ENCODE measurements at places on chromosomes 7 and 10.

DNA sequence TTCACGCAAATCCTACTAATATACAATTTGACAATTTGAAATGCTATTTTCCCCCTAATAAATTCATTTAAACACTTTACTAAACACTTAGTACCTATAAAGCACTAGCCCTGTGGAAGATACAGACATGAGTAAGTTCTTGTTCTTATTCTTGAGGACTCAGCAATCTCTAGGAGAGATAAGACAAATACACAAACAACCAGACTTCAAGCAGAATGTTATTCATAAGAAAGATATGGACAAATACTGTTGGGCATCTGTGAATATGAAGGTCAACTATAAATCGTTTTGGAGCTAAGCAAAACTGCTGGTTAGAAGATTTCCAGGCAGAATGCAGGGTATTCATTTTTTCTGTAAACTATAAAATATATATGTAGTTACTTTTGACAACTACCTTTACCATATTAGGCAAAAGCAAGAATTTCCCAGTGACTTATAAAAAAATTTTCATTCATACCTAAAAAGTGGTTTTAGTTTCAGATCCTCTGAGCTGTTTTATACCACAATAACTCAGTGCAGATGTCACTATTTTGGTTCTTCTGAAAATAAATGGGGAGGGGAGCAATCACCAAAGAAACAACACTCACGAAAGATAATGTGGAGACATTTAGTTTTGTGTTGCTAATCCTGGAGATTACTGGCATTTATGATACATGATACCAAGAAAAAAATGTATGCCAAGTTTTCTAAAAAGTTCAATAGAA is 3.8 kb downstream of the VPS41 start:
- no peak for DNase-seq

- DNase-seq, result no peak
Measured at GRCh38 chr7:44974549-44974948, 4.3 kb downstream of the MYO1G start.

- DNase-seq, result peak; percentile 41
Measured at GRCh38 chr10:122342293-122343134, 32.0 kb upstream of the PLEKHA1 start.

GRCh38 chr7:156606691-156607331 is 33.8 kb upstream of the RNF32 start:
- no peak for DNase-seq

GRCh38 chr10:115300080-115300479 is 206.9 kb downstream of the ATRNL1 start:
- no peak for DNase-seq

DNA sequence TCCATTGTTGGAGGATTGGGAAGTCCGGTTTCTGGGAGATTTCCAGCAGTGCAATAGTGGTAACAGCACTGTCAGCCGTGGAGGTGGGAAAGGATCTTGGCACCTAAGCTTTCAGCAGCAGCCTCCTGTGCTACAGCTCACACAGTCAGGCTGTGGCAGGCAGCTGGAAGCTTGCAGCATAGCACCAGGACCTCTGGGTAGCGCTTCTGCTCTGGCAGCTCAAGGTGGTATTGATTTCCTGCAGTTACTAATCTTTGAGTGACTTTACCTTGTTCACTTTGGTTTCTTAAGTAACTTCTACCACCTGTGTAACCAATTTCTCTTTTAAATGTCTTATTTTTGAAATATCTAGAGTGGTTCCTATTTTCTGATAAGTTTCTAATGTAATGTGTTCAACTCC is 130.5 kb downstream of the LHFPL3 start:
- DNase-seq, result no peak

DNA sequence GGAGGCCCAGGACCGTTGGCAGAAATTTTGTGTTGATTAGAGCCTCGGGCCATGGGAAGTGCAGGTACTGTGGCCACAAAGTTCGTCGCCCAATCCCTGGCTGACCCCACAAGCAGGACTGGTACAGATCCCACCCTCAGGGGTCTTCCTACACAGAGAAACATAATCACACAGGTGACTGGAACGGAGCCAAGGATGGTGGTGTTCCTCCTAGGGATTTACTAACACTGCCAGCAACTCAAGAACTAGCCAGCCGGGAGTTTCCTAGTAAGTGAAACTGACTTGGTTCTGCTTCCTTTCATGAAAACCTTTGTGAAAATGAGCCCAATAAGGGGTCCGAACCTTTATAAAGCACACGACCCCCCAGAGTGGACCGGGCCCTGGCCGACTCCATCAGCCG is 5.7 kb downstream of the CUX1 start:
- no peak for DNase-seq

- no peak for DNase-seq
Measured at GRCh38 chr7:36109013-36109627, 43.9 kb upstream of the EEPD1 start.

DNA sequence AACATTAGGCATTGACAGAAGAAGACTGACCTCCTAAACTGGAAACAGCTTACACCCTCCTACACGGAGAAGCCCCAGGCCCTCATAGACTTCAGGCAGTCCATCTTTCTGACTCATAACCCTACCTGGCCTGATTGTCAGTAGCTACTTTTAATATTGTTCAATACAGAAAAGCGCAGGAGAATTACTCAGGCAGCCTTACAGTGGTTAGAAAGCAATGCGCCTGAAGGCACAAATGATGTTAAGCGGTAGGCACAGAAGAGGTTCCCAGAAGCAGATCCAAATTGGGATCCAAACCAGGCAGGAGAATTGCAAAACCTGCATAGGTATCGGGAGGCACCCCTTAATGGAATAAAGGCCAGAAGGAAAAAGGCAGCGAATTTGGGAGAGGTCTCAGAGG is 5.4 kb upstream of the CYREN start:
- DNase-seq, result no peak

GRCh38 chr10:89001729-89002072 is 11.1 kb downstream of the FAS start:
- DNase-seq, result no peak

- DNase-seq, result no peak
Measured at GRCh38 chr7:98551611-98552273, 65.3 kb upstream of the NPTX2 start.

GRCh38 chr10:55353414-55353813 is 552.4 kb upstream of the PCDH15 start:
- DNase-seq, result no peak

DNA sequence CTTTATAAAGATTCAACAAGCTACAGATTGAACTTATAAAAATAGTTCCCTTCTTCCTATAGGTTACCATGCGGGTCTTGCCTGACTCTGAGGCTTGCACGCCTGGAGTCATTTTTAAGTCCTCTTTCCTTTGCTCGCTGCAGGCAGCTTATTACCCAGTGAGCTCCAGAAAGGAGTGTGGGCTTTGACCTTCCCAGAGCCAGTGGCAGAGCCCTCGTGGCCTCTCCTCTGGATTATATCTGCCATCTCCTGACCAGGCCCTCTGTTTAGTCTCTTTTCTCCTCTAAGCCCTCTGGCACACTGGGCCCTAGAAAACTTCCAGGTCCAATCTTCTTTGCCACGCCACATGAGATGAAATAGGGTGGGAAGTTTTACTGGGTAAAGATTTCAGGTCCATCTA is 39.9 kb upstream of the EZH2 start:
- no peak for DNase-seq

- no peak for DNase-seq
Measured at GRCh38 chr10:106519376-106520030, 645.0 kb downstream of the SORCS1 start.

Data from activated T-cell treated with anti-CD3 and anti-CD28 coated beads for 24 hours (primary cell).